T-helper 17 cell (primary cell): ENCODE measurements at places on chromosomes 7 and 10. TPM values are rescaled to one million over a fixed set of nuclear protein-coding genes. Genes with fewer than 3 reads are reported as not detected.

- H3K4me1 ChIP-seq: peaks cover 22% of the 10 kb centered on the region
- H3K27me3 ChIP-seq: no peaks in the 10 kb centered on the region
- DNase-seq: no peak
- peaks cover 3% of the 10 kb centered on the region for H3K36me3 ChIP-seq
- H3K27ac ChIP-seq: peak overlapping the region; percentile 19
Observed at GRCh38 chr7:140702774-140703173, 6.3 kb downstream of the NDUFB2 start.

DNA sequence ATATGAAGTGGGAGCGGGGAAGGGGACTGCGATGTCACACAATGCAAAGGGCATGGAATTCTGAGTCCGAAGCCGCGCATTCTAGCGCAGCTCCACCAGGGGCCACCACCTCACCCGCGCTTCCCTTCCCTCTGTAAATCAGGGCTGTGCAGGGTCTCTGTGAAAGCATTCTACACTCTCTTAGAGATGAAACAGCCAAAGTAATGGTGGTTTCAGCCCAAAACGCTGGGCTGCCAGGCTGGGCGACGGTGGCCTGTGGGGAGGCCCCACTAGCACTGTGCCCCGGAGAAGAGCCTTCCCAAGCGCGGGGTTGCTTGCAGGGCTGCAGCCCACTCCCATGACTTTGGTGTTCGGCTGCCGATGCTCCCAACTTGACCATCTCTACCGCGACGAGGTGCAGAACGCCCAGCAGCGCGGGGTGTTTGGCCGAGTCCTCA lies 11.4 kb downstream of the ATG9B start:
- peaks cover 3% of the 10 kb centered on the region for H3K36me3 ChIP-seq
- peaks cover 65% of the 10 kb centered on the region for H3K4me1 ChIP-seq
- H3K27me3 ChIP-seq: no peaks in the 10 kb centered on the region
- DNase-seq: no peak
- peak overlapping the region; percentile 98 for H3K27ac ChIP-seq

DNA sequence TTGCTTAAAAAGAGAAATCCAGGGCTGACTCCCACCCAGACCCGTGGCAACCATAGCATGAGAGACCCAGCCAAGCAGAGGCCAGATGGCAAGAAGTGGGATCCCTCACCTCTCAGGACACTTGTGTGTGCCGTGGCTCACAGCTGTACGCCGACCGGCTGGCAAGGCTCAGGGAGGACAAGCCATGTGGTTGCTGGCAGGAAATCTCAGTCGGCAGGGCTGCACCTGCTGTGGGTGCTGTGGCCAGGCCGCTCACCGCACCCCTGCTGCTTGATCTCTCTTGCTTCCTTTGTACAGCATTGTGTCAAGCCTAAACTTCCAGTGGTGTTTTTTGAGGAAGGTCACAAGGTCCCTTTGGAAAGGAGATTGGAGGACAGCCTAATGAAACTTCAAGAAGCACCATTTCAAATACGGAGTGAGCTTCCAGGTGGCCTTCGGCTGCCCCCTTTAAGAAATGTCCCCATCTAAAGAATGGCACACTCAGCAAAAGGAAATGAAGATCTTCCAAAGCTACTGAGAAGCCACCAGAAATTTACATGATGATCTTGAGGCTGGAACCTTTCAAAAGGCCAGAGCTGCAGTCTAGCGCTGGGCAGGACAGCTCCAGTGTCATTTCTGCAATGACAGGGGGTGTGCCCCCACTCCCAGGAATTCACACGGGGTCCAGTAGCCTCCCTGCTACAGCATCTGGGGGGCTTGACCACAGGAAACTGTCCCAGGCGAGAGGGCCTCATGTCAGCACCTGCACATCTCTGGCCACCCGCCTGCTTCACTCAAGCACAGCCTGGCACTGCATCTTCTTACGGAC lies 409.0 kb upstream of the MGMT start:
- H3K4me3 ChIP-seq: no peak overlapping the region
- peak; percentile 29 for DNase-seq
- H3K36me3 ChIP-seq: no peaks in the 10 kb centered on the region
- peaks cover 4% of the 10 kb centered on the region for H3K27me3 ChIP-seq
- H3K27ac ChIP-seq: peak overlapping the region; percentile 8
- peaks cover 9% of the 10 kb centered on the region for H3K4me1 ChIP-seq

DNA sequence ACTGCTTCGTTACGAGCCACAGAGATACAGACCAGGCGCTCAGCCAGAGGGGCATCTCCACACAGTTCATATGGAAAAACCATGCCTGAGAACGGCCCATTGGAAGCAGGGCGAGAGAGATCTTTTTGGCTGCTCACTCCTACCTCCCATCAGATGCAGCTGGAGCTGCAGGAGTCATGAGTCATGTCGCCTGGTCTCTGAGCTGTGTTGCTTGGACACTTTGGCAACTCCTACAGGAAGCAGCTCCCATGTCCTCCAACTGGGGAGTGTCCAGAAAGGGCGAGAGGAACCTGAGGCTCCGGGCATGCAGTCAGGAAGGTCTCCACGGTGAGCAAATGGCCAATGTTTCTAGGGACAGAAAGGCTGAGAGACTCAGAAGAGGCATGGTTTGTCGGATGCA lies 24.9 kb downstream of the INSIG1 start:
- no peaks in the 10 kb centered on the region for H3K27me3 ChIP-seq
- no peak overlapping the region for H3K4me3 ChIP-seq
- no peaks in the 10 kb centered on the region for H3K36me3 ChIP-seq

GRCh38 chr10:89278900-89279392 lies 22.9 kb upstream of the IFIT2 start:
- no peak for DNase-seq
- H3K27ac ChIP-seq: no peak overlapping the region
- H3K4me1 ChIP-seq: no peaks in the 10 kb centered on the region
- H3K27me3 ChIP-seq: peaks cover 20% of the 10 kb centered on the region
- H3K4me3 ChIP-seq: no peak overlapping the region
- H3K36me3 ChIP-seq: peaks cover 2% of the 10 kb centered on the region

DNA sequence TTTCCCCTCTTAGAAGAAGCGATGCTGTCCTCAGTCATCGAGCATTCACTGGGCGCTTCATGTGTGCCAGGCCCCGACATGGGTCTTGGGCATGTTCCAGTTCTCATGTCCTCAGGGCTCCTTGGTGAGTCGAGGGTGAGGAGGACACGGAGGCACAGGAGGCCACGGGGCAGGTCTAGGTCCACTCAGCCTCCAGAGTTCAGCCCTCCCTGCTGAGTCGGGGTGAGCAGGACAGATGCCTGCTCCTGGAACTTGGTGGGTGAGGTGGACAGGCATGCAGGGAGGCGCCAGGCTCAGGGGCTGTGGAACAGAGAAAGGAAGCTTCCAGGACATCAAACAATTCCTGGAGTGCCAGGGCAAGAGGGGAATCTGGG lies 87.4 kb downstream of the BMS1 start:
- H3K4me1 ChIP-seq: peaks cover 9% of the 10 kb centered on the region
- peaks cover 33% of the 10 kb centered on the region for H3K27me3 ChIP-seq
- no peaks in the 10 kb centered on the region for H3K36me3 ChIP-seq
- peak overlapping the region; percentile 7 for H3K4me3 ChIP-seq

- H3K27ac ChIP-seq: no peak overlapping the region
- H3K27me3 ChIP-seq: no peaks in the 10 kb centered on the region
- H3K4me1 ChIP-seq: no peaks in the 10 kb centered on the region
- no peaks in the 10 kb centered on the region for H3K36me3 ChIP-seq
Observed at GRCh38 chr7:135102372-135102771, 45.5 kb upstream of the TMEM140 start.

- H3K4me1 ChIP-seq: no peaks in the 10 kb centered on the region
- H3K36me3 ChIP-seq: no peaks in the 10 kb centered on the region
- DNase-seq: no peak
Observed at GRCh38 chr7:141142058-141142457, 68.2 kb downstream of the TMEM178B start.

DNA sequence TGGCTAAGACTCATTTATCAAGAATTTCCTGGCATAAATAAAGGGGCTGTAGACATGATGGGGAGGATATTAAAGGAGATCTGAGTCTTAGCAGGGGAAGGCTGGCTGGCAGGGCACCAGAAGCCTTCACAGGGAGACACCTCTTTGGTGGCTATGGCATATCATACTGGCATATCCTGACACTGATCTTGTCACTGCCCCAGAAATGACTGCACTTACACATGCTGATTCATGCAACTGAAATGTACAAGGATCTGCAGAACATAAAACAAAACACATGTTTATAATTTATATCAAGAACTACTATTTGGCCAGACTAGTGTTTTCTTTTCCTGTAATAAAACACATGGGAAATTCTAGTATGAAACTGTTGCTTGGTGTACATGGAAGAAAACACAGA lies 5.5 kb upstream of the LIPN start:
- no peaks in the 10 kb centered on the region for H3K36me3 ChIP-seq
- peaks cover 6% of the 10 kb centered on the region for H3K4me1 ChIP-seq
- no peak overlapping the region for H3K4me3 ChIP-seq

- peaks cover 12% of the 10 kb centered on the region for H3K36me3 ChIP-seq
- no peaks in the 10 kb centered on the region for H3K27me3 ChIP-seq
- H3K4me1 ChIP-seq: peaks cover 4% of the 10 kb centered on the region
- H3K4me3 ChIP-seq: no peak overlapping the region
Observed at GRCh38 chr10:114437473-114438292, 33.4 kb upstream of the AFAP1L2 start.

DNA sequence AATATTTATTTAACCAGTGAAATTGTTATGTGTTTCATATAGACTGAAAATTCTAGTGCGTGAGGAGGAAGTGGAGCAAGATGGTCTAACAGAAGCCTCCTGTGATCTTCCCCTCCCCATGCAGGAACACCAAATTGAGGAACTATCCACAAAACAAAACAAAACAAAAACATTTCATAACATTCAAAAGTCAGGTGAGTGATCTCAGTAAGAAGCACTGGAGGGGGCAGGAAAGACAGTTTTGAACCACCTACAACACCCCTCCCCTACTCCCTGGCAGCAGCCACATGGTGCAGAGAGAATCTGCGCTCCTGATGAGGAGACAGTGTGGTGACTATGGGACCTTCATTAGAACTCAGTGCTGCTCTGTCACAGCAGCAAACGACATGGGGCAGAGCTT lies 221.9 kb upstream of the SEMA3C start:
- no peak overlapping the region for H3K27ac ChIP-seq
- no peaks in the 10 kb centered on the region for H3K36me3 ChIP-seq
- no peaks in the 10 kb centered on the region for H3K4me1 ChIP-seq
- no peaks in the 10 kb centered on the region for H3K27me3 ChIP-seq

DNA sequence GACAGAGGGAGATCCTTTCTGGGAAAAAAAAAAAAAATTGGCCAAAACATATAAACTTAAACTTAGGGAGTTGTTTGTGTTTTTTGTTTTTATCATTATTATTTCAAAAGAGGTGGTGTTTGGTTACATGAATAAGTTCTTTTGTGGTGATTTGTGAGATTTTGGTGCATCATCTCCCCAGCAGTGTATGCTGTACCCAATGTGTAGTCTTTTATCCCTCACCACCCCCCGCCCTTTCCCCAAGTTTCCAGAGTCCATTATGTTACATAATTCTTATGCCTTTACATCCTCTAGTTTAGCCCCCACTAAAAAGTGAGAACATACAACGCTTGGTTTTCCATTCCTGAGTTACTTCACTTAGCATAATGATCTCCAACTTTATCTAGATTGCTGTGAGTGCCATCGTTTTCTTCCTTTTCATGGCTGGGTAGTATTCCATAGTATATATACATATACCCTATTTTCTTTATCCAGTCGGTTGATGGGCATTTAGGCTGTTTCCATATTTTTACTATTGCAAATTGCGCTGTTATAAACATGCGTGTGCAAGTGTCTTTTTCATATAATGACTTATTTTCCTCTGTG lies 148.1 kb upstream of the ZNF92 start:
- no peak overlapping the region for H3K4me3 ChIP-seq
- H3K27ac ChIP-seq: no peak overlapping the region
- DNase-seq: no peak
- H3K4me1 ChIP-seq: peaks cover 4% of the 10 kb centered on the region
- no peaks in the 10 kb centered on the region for H3K27me3 ChIP-seq
- H3K36me3 ChIP-seq: no peaks in the 10 kb centered on the region

DNA sequence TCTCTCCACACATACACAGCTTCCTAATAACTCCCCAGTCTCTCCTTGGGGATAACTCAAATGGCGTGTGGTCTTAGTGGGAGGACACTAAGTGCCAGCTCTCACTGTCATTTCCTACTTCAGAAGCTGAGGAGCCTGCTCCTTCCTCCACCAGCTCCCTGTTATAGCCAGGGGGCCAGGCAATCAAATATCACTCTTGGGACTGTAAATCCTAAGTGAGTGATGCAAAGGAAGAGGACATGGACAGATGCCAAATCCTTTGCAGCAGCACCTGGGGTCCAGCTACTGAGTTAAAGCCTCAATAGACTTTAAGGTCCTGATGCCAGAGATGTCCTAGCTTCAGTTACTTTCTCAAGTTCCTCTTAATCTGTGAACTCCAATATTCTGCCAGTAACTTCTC lies 34.1 kb downstream of the SEM1 start:
- no peak for DNase-seq

GRCh38 chr7:80309377-80309776 lies 174.7 kb downstream of the GNAI1 start:
- no peak overlapping the region for H3K4me3 ChIP-seq
- no peak for DNase-seq
- H3K27ac ChIP-seq: no peak overlapping the region
- H3K4me1 ChIP-seq: no peaks in the 10 kb centered on the region
- H3K36me3 ChIP-seq: no peaks in the 10 kb centered on the region

- H3K4me3 ChIP-seq: no peak overlapping the region
- H3K36me3 ChIP-seq: peaks cover under 1% of the 10 kb centered on the region
- no peak for DNase-seq
Observed at GRCh38 chr7:5200561-5201235, 10.7 kb downstream of the WIPI2 start.

DNA sequence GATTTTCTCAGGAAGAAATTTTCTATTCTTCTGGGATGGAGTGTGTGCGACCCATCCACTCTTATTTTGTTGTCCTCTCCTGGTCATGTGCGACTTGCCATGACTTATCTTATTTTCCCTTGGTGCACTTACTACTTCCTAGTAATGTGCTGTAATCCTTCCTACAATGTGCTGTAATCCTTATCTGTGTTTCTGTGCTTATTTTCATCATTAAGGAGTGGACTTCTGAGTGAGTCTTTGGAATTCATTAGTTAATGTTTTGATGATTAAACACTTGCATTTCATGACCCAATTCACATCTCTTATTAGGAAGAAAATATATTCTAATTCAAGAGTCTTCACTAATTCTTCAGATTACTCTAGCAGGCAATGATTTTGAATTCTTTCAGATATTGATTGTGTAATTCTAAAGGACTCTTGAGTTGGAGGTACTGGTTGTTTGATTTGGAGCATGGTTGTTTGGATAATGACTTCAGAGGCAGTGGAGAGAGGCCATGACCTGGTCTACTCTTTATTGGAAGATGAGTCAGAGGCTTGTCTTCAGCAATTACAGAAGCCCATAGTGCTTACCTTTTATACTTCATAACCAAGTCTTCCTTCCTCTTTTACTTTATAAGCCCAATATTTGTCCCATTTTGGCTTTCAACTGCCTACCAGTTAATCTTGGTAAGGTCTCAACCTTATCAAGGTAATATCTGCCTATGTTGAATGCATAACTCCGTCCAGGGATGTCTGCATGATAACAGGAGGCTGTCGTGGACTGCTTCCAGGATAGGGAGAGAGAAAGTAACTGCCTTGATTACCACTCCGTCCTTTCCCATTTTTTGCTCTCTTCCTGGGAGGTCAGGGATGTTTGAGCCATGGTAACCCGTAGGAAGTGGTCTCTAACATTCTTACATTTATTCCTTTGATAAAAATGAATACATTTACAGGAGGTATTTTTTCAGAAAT lies 278.3 kb upstream of the SP8 start:
- H3K27me3 ChIP-seq: no peaks in the 10 kb centered on the region
- no peaks in the 10 kb centered on the region for H3K36me3 ChIP-seq
- no peaks in the 10 kb centered on the region for H3K4me1 ChIP-seq
- H3K4me3 ChIP-seq: no peak overlapping the region

The ADCY1 gene
- total RNA-seq: not detected

The MBL2 gene
- total RNA-seq: not detected

The COL17A1 gene
- not detected for total RNA-seq

The ASB10 gene
- not detected for total RNA-seq

The STN1 gene
- total RNA-seq: 53.7 TPM

The OPN1SW gene
- total RNA-seq: not detected
